ENCODE measurements at places on chromosomes 5 and 9.
A peak's percentile ranks its signal among the peaks of the same experiment; 100 is the strongest.

- DNase-seq, result no peak
Observed at GRCh38 chr9:137984005-137984404, 106.4 kb downstream of the CACNA1B start.

DNA sequence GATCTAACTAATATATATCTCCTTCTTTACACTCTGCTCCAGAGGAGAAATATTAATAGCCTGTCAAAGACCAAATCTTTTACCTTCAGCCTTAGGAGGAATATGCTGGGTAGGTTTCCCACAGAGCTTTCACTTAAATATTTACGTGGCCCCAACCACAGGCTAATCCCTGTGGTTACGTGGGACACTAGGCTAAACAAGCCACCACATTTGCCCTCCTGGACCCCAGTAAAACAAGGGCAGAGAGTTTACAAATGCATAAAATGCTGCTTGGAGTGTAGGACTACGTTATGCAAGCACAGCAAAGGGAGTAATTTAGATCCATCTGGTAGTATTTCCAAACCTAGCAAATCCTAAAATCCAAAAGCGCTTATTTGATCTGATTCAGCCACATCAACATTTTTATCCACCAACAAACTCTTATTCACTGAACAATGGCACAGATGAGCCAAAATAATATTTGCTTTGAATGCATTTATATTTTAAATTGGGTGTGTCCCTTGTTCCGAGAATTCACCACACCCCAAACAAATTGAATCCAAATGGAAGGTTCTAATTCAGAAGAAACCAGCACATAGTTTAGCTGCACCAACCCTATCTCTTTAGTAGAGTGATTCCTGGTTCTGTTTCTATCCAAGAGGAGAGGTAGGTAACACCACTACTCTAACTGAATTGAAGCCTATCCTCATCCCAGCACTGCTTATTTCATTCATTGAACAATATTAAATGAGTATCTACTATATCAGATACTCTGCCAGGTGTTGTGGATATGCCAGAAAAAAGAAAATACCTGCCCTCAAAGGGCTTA lies 179.0 kb downstream of the TSSK1B start:
- DNase-seq, result no peak

DNA sequence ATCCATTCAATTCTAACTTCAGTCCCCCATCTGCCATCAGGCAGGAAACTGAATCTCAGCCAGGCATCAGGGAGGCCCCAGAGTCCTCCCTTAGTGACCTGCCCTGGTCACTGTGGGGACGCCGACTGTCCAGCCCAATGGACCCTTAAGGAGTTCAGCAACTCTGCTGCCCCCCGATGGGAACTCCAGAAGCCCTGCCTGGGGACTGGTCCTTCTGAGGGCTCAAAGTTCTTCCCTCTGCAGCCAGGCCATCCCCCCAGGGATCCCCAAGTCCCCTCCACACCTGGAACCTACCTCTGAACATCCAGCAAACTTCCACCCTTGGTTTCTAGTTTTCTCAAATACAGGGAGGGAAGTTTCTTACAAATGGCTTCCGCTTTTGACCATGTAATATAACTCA lies 76.8 kb downstream of the UBE2QL1 start:
- DNase-seq, result no peak

- peak; percentile 23 for DNase-seq
Observed at GRCh38 chr9:6106711-6107339, 91.4 kb upstream of the RANBP6 start.

- DNase-seq, result no peak
Observed at GRCh38 chr9:6733831-6734230, 23.9 kb upstream of the KDM4C start.

DNA sequence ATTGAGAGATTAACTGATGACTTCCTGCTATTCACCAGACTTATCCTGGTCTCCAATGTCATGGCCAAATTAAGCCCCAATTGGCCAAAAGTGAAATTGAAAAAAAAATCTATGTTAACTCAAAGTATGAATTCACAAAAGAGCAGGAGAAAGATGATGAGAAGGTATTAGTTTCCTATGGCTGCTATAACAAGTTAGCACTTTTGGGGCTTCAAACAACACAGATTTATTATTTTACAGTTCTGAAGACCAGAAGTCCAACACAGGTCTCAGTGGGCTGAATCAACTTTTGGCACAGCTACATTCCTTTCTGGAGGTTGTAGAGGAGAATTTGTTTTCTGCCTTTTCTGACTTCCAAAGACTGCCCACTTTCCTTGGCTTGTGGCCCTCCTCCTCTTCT lies 78.6 kb upstream of the TLE1 start:
- no peak for DNase-seq

DNA sequence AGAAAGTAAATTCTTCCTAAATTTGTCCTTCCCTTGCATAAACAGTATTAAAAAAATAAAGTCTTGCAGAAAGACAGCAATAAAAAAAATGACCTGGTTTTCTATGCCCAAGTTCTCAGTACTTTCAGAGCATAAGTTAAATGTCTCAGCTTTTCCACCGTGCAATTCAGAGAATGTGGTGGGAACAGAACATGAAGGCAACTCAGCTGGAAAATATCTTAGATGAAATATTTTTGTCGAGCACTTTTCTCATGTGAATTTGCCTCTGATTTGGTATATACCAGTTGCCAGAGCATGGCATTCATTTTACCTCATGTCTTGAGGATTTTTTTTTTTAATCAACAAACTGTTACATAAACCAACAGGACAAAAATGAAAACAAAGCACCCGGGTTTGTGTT lies 176.1 kb downstream of the CETN3 start:
- peak; percentile 16 for DNase-seq

- peak; percentile 67 for DNase-seq
Observed at GRCh38 chr5:150208187-150209098, 18.6 kb downstream of the SLC6A7 start.

DNA sequence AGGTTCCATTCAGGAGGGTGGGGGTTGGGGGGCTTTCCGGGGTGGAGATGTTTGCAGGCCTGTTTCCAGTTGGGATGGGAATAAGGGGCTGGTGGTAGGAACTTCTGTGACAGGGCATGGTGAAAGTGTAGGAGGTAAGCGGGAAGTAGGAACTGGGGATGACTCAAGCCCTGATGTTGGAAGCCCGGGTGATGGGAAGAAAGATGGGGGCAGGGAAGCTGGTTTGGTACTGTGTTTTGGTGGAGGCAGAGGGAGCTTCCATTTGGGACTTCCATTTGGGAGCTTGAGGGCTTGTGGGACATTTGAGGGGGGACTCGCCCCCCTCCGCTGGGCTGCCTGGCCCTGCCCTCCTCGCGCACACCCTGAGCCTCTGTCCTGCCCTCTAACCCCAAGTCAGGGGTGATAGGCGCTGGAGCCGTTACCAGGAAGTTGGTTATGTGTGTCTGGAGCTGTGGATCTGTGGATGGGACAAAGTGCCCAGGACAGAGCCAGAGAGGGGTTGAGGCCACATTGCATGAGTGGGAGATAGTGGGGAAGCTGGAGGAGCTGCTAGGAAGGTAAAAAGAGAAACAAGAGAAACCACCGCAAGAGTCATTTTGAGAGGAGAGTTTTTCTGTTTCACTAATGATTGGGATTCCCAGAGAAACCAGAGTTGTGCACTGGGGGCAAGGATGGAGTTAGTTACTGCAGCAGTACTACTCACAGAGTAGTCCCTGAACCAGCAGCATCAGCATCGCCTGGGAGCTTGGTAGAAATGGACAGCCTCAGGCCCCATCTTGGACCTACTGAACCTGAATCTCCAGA lies 6.6 kb downstream of the RGS14 start:
- DNase-seq, result peak; percentile 17

DNA sequence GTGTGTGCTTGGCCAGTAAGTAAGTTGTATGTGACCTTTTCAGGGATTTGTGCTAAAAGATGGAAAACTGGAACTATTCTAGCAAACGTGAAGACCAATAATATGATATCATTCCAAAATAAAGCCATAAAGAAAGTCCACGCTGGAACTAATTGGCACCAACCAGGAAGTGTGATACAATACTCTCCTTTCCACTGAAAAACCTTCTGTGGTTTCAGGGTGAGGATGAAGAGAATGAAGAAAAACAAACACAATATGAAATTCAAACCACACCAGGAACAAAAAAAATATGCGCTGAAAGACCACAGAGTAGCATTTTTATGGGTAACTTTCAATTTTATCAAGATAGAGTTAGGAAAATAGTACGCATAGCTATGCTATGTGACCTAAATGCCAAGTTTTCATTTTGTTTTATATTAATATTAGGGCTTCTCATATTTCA lies 105.8 kb downstream of the EFNA5 start:
- peak; percentile 62 for DNase-seq
